ENCODE measurements at places on chromosomes 7 and 10.

DNA sequence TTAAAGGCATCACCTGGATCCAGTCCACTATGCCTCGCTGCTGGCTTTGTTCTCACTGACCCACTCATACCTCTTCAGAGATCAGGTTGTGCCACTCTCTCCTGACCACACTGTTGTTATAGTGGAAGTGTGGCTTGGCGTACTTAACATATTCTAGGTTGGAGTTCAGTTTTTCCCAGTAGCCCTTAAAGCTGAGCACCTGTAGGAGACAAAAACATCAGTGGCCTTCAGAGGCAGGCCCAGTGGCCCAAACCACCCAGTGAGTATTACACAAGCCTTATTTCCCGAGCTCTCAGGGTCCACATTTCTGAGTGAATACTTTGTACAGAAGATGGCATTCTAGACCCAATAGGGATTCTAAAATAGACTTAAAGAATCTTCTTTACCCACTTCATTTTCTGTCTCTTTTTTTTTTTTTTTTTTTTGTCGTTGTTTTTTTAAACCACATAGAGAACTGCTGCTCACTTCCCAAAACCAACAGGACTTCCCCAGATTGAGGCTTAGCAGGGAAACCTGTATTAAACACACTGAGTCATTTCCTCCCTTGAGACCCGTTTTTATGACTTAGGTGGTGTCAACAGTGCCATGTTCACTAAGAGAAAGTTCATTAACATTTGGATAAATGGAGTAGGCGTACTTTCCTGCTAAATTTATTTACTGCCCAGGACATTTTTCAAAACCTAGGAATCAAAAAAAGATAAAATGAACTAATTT lies 85.8 kb downstream of the GSAP start:
- peak; percentile 43 for DNase-seq

DNA sequence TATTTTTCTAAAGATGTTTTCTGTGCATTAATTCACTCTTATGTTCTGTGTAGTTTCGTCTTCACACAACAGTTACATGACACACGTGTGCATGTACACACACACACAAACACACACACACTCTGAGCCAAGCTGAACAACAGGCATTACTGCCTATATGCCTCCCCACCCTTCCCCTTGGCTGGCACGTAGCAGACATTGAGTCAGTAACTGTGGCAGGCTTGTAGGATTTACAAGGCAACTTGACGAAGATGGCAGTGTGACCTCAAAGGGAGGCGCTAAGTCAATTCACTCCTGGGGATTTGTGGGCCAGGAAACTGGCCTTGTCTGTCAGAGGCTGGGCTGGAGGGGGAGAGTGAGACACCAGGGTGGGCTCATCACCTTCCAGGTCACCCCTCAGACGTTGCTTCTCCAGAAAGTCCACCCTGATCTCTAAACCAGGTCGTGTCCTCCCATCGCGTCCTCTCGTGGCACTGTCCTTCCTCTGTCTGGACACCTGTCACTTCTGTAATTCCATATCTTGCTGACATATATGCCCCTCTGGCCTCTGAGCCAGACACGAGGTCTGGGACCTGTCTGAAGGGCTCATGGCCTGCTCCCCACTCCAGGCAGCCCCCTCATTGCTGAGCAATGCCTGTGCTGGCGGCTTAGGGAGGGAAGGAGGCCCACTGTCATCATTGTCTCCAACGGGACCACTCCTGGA lies 41.1 kb upstream of the INPP5A start:
- DNase-seq: no peak

- DNase-seq: no peak
Observed at GRCh38 chr7:66145400-66146104, 30.9 kb downstream of the CRCP start.

DNA sequence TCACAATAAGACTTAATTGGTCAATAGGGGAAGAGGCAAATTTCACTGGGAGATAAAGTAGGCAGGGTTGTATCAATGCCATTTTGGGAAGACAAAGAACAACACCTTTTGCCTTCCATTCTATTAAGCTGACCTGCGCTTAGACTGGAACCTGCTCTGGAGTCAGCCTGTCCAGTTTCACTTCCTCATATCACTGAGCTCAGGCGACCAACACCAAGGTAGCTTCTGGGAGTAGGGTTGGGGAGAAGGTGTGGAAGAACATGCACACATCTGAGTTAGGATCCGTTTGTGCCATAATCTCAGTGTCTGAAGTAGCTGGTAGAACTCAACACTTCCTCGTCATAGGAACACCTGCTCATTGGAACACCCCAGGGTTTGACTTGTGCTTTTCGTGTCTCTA lies 527.4 kb upstream of the IGFBP3 start:
- no peak for DNase-seq

DNA sequence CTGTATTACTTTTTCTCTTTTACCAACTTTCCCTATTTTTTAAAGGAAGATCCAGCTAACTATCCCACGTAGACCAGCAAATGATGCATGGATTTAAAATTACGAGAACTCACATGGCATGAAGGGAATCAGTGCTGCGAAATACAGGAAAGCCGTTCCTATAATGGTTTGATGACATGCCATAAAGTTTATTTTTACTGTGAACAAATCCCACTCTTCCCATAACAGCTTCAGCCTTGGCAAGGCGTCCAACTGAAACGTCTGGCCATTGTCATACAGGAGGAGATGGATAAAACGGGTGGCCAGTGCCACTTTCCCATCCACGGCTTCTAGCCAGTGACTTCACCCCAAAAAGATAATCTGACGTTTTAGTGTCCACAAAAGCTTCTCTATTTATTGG lies 106.2 kb upstream of the DDC start:
- no peak for DNase-seq

DNA sequence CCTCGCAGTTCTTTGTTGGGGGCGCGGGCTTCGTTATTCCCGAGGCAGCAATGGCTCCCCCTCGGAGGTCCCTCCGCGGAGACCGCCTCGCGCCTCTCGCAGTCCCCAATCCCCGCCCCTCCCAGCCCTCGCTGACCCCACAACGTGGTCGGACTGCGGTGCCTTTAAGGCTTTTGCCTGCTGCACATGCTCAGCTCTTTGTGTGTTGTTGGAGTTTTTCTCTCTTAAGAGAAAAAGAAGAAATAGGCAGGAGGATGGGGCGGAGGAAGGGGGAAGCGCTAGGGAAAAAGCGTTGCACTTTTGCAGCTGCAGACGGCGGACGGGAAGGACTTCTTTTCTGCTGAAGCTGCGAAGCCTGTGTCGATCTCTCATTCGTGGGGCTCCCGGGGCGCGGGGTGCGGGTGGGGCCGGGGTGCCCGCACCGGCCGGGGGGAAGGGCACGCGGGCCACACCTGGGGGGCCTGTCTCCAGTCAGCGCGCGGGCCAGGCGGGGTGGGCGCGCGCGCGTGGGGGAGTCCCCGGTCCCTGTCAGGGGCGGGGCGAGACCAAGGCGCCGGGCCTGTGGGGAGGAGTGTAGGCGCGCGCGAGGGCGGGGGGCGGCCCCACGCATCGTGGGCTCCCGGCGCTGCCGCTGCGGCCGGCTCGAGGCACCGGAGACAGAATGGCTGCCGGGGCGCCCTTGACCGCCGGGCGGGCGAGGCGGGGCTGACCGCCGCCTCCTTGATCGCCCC lies 445 bp upstream of the ATRNL1 start:
- no peak for DNase-seq

DNA sequence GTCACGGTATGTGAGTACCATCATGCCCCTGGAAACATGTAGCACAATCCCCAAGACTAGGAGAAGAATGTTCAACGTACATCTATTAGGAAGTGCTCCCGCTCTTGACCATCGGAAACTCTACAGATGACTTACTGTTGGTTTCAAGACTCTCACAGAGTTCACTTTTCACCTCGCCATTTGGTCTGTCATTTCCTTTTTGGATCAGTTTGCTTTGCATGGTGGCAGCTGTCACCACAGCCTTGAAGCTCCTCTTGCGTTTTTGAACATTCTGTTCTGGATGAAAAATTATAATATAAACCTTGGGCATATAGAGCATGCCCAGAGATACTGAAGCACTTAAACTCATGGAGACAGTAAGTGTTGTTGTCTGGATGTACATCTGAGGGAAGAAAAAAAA lies 806.8 kb downstream of the GRM8 start:
- DNase-seq: no peak

DNA sequence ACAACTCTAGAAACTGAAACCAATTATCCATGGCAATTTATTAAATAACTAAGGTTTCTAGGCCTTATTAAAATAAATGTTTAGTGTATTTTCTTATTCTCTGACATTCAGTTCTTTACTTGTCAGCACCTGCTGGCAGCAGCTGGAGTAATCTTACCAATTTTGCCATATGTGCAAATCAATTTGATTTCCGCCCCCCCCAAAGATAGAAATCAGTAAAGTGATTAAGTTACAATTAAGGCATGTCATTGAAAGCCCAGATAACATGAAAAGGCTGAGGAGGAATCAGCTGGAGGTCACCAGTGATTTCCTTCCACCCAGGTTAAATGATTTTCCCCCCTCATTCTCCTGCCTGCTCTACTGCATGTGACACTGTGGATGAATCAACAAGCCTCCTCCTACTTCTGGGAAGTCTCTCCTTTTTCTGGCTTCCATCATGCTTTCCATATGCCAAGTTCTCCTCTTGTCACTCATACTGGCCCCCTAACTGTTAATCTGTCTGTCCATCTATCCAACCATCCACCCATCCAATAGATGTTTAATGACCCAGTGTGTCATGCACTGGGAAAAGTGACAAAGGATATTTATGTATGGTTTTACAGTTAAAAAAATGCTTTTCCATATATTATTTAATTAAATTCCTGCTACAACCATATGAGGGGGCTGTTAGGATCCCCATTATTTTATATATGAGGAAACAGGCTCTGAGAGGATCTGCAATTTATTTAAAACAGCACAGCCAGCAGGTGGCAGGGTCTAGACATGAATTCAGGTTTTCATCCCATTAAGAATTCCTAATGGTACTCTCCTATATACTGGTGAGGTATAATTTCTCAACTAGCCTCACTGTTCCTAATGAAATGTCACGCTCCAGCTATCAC lies 116.5 kb downstream of the ATXN7L1 start:
- peak; percentile 32 for DNase-seq

- DNase-seq: peak; percentile 38
Observed at GRCh38 chr10:11167233-11167966, 149.7 kb downstream of the CELF2 start.

DNA sequence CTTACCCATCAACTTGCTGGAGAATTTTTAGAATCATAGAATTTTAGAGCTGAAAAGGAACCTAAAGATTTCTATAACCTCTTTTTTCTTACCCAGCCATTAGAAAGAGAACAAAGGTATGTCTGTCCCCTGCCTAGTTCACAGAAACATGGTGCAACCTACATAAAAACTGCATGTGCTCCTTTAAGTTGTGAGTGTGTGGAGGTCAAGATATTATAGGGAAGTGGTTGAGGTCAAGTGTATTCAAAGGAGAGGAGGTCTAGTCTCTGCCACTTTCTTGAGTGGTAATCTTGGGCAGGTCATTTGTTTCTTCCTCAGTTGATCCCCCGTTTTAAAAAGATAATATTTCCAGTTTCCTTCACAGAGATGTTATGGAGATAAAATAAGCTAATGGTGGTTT lies 6.4 kb downstream of the UBTD1 start:
- DNase-seq: no peak

DNA sequence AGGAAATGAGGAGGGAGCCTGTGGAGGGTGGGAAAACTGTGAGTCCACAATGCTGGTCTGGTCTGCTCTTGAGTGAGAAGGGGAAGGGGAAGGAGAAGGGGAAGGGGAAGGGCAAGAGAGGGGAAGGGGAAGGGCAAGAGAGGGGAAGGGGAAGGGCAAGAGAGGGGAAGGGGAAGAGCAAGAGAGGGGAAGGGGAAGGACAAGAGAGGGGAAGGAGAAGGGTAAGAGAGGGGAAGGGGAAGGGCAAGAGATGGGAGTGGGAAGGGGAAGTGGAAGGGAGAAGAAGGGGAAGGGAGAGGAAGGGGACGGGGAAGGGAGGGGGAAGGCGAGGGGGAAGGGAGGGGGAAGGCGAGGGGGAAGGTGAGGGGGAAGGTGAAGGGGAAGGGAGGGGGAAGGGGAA lies 213.2 kb downstream of the GRM8 start:
- DNase-seq: no peak
